ENCODE measurements at places on chromosomes 5 and 9.
A peak's percentile ranks its signal among the peaks of the same experiment; 100 is the strongest.

DNA sequence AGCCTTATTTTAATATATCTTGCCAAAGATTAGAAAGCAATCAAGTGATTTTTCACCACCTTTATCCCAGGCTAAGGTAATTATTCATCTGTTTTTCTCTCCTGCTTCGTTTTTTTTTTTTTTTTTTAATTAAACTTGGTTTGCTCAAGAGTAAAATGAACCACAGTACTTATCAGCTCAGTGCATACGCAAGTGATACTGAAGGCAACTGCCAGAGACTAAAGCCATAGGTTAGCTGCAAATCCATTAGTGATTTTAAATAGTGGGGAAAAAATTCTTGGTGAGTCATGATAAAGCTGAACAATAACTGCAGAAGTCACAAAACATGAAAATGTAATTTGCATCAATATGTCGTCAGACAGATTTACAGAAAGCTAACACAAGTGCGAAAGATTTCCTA lies 829.1 kb downstream of the PTPRD start:
- DNase-seq = no peak

GRCh38 chr9:20042128-20042711 lies 253.4 kb upstream of the SLC24A2 start:
- no peak for DNase-seq

DNA sequence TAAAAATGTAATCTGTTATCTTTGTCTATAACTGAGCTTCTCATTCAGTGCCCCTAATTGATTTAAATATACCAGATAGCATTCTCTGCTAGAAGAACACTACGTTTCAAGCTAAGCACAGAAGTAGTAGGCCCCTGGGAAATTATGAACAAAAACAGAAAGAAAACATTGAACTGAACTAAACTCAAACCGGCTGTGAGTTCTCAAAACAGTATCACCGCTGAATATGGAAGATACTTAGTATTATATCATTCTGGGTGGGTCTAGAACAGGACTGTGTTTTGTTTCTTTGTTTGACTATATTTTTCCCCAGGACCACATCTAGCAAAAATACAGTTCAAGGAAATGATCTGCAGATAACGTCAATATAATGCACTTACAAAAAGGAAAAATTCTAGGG lies 95.1 kb upstream of the HMHB1 start:
- DNase-seq = no peak

- DNase-seq = peak; percentile 92
These were observed 892 bp upstream of the TNC start for GRCh38 chr9:115118879-115119218.

- no peak for DNase-seq
These were observed 435.9 kb downstream of the HCN1 start for GRCh38 chr5:45260292-45260691.

DNA sequence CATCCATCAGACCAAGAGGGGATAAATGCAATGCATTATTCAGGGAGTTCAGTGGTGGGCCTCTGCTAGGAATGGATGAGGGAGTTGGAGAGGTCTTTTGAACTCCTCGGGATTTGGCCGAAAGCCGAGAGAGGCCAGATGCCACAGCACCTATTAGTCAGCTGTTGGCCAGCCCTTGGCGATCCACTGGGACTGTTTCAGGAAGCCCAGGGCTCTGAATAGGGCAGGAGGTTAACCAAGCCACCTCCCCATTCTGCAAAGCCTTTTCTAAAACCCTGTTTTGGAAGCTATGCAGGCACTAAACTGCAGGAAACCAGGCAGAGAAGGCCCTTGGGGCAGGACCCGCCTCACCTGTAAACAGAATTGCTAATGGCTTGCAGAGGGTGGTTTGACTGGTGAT lies 37.8 kb downstream of the ASTN2 start:
- no peak for DNase-seq

GRCh38 chr9:127723444-127723843 lies 7.6 kb downstream of the TTC16 start:
- DNase-seq = no peak

DNA sequence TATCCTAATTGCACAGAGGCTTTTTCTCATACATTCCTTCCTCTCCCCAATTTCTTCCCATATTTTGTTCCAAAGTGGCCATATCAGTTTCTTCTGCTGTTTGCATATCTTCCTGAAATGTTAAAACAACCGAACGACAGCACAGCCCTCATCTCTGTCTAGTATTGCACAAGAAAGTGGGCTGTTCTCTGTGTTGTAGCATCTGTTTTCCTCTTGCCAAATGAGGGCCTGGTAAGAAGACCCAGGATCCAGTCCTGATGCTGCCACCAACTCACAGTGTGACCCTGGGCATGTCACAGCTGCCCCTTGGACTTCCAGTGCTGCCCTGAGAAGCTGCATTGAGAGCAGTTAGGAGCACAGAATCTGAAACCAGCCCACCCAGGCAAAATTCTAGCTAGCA lies 4.1 kb downstream of the SLC31A2 start:
- DNase-seq = no peak

- no peak for DNase-seq
These were observed 86.5 kb upstream of the FSTL4 start for GRCh38 chr5:133698646-133699526.

DNA sequence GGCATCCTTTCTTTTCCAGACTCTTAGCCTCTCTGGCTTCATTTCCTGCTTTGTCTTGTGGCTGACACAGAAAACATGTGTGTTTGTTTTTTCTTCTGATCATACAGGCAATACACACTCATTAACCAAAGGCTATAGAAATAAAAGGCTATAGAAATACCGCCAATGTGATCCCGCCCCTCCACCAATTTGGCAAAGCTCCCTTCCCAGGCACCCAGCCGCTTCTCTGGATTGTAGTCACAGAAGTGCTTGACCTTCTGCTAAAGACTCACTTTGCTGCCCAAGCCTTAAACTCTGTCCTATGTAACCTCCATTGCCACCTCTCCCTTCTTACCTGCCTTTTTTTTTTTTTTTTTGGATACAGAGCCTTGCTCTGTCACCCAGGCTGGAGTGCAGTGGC lies 5.3 kb downstream of the TXNDC15 start:
- no peak for DNase-seq

DNA sequence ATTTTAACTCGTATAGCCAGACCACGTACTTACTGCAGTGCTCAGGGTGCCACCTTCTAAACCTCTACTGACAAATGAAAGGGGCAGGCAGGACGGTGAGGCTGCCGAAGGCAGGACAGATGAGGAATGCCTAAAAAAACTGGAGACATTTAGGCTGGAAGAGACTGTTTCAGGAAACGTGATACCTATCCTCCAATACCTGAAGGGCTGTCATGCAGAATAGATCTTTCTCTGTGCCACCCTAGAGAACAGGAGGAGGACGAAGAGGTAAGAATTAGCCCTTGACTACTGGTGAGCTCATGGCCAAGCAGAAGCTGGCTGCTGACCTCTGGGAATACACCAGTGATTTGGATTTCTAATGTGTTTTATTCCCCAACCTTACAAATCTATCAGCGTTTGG lies 139.4 kb downstream of the EFNA5 start:
- no peak for DNase-seq

DNA sequence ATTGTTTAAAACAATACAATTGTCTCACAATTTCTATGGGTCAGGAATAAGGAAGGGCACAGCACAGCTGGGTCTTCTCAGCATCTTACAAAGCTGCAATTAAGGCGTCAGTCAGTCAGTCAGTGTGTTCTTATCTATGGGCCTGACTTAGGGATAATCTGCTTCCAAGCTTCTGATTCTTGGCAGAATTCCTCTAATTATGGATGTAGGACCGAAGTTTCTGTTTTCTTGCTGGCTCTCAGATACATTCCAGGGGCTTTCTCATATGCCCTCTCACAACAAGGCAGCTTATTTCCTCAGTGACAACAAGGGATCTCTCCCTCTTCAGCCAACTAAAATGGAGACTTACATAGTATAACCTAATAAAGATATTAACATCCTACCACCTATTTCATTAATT lies 1925.3 kb upstream of the ACO1 start:
- DNase-seq = no peak

DNA sequence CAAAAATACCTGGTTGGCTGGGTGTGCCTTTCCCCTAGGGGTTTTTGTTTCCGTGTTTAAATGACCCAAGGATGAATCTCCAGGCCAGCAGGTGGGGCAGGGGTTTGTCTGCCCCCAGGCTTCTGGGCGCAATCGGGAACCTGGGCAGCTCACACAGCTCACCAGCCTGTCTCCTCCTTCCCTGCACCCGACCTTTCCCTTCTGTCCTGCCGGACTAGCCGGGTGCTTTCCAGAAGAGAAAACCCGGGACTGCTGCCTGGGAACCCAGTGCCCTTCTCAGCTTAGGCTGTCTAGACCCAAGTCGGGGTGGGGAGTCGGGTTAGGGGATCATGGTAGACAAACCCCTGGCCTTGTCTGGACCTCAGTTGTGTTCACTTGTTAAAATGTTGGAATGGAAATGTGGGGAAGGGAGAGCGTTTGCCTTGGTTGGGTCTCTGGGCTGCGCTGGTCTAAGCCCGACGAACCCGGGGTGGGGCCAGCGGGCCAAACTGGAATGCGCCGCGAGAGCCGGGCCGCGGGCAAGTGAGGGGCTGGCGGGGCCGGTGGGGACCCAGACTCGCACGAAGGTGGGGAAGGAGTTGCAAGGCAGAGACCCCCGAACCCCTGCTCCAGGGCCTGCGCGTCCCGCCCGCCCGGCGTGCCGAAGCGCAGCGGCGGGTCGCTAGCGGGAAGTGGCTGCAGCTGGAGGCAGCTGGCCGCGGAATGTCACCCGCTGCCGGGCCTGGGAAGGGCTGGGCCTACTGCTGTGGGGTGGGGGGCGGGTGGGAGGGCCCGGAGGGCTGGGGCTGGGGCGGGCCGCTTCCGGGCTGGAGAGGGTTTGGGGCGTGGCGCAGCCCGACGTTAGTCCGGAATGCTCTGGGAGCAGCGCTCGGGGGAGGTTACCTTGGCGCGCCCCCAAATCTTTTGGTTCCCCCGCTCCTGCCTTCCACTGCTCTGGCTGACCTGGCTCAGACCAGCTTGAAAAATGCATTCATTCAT lies 84.6 kb downstream of the DAB2IP start:
- no peak for DNase-seq

- DNase-seq = no peak
These were observed 194.9 kb upstream of the ZNF608 start for GRCh38 chr5:124941051-124942049.

DNA sequence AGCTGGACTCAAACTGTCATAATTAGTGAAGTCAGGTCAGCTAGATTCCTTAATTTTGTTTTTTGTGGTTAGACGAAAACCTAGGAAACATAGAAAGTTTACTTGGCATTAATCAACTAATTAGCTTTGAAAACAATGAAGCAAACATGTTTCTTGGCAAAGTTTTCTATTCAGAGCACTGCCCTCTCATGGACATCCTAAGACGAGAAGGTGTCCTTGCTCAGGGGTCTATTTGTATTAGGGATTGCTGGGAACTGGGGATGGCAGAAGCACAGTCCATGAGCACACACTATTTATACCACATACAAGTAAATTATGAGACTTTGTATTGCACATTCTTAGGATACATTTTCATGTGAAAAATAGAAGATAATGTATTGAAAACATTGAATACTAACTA lies 49.7 kb downstream of the POC5 start:
- no peak for DNase-seq

GRCh38 chr5:181047921-181048320 lies 7.9 kb downstream of the BTNL9 start:
- no peak for DNase-seq

GRCh38 chr9:99783799-99784198 lies 37.9 kb upstream of the NR4A3 start:
- no peak for DNase-seq

- no peak for DNase-seq
These were observed 78.1 kb downstream of the NDUFAF2 start for GRCh38 chr5:61023131-61023530.

DNA sequence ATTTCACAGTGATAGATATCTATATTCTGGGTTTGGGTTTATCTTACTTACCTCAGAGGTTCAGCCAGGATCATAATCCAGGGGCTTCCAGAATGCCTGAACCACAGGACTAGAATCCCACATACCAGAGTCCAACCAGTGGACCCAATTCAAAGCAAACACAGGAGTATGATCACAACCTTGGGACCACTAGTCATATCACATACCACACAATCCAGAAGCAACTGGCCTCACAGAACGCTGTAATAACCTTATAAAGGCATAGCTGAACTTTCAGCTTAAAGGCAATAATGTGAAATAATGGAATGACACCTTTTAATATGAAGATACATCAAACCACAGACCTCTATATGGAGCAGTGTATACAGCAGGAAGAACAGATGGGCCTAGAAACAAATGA lies 25.3 kb downstream of the RAPGEF6 start:
- no peak for DNase-seq

- DNase-seq = no peak
These were observed 225.0 kb downstream of the VPS13A start for GRCh38 chr9:77402286-77402685.

DNA sequence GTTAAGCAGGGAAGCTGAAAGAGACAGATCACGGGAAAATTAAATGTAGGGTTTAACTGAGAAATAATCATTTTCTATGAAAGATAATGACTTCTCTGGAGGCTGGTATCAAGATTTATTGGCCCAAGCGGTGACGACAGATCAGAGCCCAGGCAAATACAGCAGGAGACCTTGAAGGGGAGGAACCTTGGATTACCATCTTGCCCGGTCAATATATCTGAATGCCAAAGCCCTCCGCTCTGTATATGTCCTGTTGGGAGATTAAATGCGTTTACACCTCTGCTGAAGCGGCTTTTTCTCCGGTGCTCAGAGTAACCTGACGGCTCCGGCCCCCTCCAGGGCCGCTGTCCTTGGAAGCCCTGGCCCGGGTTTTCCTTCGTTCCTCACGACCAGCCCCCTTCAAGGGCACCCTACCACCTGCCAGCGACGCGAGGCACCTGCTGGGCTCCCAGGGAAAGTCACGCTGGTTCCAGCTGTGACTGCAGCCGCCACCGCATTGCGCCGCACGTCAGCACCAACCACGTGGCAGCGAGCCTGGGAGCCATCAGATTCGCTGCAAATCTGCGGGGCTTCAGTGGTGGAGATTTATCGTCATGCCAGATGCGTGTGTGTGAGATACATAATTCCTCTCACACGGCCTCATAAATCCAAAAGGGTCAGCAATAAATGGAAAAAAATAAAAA lies 4.4 kb upstream of the QSOX2 start:
- DNase-seq = no peak

GRCh38 chr5:176360894-176361436 lies 599 bp downstream of the KIAA1191 start:
- DNase-seq = no peak

DNA sequence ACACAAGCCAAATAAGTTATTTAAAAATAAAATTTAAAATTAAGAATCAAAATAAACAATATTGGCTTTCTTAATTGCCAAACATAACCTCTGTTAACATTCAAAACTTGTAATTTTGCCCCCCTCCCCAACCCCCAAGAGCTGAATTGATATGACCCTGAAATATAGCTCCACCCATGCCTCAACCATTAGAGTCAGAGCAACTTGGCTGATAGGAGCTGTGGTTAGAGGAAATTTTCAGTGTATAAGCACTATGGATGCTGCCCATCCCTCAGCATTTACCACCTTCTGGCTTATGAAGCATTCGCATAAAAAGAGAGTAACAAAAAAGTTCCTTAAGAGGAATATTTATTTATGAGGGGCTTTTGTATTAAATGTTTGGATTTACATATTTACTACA lies 6.1 kb downstream of the POC5 start:
- DNase-seq = no peak

GRCh38 chr5:137023371-137023770 lies 475.8 kb downstream of the SPOCK1 start:
- DNase-seq = no peak

GRCh38 chr5:42993516-42994245 lies 46.4 kb downstream of the ANXA2R start:
- DNase-seq = no peak

Data from SK-N-MC (cell line).